ENCODE measurements at places on chromosomes 1 and 21.

DNA sequence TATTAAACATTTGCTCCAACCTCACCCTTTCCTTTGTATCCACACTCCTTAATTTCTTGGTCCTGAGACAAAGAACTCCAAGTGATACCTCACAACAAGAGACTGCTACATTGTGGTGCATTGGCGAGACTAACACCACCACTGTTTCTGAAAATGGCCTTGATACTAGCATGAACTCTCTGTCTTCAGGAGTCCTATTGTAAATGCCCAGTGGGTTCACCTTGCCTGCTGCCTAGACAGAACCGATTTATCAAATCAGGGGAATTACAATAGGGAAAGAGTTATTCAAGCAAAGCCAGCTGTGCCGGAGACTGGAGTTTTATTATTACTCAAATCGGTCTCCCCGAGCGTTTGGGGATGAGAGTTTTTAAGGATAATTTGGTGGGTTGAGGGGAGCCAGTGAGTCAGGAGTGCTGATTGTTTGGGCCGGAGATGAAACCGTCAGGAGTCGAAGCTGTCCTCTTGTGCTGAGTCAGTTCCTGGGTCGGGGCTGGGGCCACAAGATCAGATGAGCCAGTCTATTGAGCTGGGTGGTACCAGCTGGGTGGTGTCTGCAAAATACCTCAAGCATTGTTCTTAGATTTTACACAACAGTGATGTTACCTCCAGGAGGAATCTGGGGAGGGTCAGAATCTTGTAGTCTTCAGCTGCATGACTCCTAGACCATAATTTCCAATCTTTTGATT is 83.1 kb downstream of the DESI2 start:
- DNase-seq = no peak

DNA sequence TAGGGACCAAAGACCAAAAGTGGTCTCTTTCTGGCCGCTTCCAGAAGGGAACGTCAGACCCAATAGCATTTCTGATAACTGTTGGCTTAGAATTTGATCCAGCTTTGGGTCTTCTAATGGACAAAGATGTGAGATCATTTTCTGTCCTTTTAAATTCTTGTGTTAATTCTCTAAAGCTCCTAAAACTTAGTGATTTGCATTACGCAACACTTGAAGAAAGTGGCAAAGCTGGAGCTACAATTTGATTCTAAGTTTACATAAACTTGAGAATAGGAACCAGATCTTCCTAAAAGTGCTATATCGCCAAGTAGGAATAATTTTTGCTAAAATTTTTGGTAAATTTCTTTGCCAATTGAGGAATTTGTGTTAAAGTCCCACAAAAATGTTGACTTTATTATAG is 21.6 kb upstream of the PLA2G4A start:
- DNase-seq = no peak

GRCh38 chr1:207519505-207520399 is 23.8 kb downstream of the CR1 start:
- DNase-seq = no peak

DNA sequence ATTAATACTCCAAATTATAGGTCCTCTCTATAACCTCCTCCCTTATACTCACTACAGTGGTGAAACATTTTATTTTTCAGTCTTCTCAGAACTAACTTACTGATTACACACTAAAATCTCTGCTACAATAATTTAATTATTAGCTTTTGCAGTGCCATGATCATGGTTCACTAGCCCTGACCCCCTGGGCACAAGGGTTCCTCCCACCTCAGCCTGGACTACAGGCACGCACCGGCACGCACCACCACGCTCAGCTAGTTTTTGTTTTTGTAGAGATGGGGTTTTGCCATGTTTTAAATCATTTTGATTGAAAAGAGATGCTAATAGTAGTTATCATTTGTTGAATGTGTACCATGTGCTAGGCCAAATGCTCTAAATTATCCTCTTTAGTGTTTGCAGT is 6.3 kb downstream of the PATJ start:
- DNase-seq = no peak

DNA sequence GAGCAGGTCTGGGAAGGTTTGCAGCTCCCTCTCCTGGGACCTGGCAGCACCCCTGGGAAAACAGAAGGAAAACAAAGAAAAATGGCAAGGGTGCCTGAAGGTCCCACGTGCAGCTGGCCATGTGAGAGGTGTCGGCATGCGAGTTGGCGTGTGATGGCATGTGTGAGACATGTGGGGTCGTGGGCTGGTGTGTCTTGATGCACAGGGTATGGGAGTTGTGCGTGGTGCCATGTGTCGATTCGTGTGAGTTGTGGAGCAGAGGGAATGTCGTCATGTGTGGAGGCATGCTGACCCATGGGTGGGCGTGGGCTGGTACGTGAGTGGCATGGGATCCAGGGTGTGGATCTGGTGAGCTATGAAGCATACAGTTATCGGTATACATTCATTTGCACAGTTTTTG is 1.3 kb downstream of the HPCA start:
- DNase-seq = no peak

DNA sequence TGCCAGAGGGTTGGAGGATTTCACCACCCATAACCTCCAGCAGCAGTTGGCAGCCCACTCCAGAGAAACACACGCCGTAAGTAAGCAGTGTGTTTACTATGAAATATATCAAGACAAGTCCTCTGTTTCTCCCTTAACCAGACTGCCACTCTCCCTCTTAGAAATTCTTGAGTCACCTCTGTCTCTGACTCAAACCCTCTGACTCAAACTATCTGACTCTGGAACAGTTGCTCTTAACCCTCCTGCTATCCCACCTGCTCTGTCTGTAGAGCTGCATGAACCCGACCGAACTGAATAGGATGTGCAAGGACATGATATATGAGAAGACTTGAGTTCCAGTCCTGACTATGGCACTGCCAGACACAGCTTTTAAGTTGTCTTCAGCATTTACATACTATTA is 14.1 kb downstream of the INPP5B start:
- DNase-seq = no peak

DNA sequence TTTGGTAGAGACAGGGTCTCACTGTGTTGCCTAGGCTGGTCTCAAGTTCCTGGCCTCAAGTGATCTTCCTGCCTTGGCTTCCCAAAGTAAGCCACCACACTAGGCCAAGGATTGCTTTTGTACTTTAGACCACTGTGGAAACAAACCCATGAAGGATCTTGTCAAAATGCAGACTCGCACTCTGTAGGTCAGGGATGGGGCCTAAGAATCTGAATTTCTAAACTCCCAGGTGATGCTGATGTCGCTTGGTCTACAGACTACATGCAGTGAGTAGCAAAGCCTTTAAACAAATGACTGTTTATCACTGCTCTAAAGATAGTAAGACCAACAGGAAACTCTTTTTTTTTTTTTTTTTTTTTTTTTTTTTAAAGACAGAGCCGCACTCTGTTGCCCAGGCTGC is 54.1 kb upstream of the MUTYH start:
- DNase-seq = no peak
